ENCODE measurements at places on chromosomes 4 and X. TPM values are rescaled to one million over a fixed set of nuclear protein-coding genes. Genes with fewer than 3 reads are reported as not detected.

Gene INTS6L
- 10.0 TPM for total RNA-seq

Gene EPGN
- 283 TPM for total RNA-seq

DNA sequence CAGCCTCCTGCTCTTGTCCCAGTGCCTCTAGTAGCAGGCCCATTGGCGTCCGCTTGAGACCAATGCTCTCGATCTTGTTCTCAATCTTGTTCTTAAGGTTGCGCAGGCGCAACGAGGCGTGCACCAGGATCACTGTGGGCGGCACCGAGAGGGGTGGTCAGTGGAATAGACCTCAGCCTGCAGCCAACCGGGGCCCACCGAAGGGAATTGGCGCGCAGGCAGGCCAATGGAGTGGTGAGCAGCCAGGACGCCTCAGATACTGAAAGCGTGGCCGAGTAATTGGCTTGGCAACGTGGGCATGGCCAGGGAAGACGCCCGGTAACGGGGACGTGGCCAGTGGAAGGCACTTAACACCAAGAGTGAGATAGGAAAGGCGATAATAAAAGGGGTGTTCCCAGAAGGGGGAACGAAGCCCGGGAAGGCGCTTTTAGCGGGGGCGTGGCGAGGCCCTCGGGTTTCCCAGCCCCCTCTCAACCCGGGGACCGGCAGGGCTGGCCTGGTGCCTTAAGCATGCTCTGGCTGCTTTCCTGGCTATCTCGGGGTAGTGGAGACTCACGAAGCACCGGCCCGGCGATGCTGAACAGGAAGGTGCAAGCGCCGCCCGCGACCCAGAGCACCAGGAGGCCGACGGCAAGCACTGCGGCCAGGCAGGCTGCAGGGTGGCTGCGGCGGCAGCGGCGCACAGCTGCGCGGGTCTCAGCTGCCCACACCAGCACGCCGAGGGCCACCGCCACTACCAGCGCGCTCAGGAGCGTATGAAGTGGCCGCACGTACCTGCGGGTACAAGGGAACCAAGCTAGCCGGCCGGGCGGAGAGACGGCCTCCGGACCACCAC is 1.7 kb downstream of the PRAF2 start:
- DNase-seq = no peak

- DNase-seq = no peak
Observed at GRCh38 chrX:10856797-10857196, 236.4 kb upstream of the MID1 start.

Gene BMP3
- total RNA-seq = not detected

- DNase-seq = no peak
Observed at GRCh38 chr4:5003372-5003857, 15.8 kb downstream of the CYTL1 start.

GRCh38 chrX:23664496-23664895 is 2.8 kb upstream of the PRDX4 start:
- DNase-seq = no peak

Gene OSTC
- 99.8 TPM for total RNA-seq

Gene MSX1
- total RNA-seq = 2.3 TPM

GRCh38 chr4:19213388-19213787 is 1038.3 kb upstream of the SLIT2 start:
- no peak for DNase-seq

DNA sequence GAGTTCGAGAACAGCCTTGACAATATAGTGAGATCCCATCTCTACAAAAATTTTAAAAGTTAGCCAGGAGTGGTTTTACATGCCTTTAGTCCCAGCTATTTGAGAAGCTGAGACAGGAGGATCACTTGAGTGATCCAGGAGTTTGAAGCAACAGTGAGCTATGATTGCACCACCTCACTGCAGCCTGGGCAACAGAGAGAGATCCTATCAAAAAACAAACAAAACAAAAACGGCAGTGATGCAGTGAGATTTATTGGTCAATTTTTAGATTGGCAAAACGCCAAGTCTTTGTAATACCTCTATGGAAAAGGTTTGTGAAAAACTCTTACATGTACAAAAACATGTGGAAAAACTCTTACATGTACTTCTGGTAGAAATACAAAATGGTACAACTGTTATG is 91.3 kb downstream of the PTPN13 start:
- peak; percentile 38 for DNase-seq

DNA sequence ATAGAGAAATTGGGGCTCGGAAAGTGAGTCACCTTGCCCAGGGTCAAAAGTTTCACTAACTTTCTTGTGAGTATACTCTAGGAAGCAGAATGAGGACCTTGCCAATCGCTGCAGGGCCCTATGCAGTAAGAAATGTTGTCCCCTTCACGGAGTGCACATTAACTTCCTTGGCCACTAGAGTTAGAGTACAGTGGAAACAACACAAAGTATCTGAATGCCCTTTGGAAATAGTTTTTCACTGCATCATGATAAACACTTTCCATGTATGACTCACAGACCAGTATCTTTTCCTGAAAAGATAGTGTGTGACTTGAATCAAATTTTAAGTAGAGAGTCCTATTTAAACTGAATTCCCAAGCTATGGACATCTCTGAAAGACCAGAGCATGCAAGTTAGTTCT is 45.5 kb upstream of the STK26 start:
- no peak for DNase-seq

Gene NDST4
- not detected for total RNA-seq

- DNase-seq = peak; percentile 87
Observed at GRCh38 chrX:16771483-16772398, 14.5 kb upstream of the TXLNG start.
